ENCODE measurements at places on chromosomes 7 and 10.

DNA sequence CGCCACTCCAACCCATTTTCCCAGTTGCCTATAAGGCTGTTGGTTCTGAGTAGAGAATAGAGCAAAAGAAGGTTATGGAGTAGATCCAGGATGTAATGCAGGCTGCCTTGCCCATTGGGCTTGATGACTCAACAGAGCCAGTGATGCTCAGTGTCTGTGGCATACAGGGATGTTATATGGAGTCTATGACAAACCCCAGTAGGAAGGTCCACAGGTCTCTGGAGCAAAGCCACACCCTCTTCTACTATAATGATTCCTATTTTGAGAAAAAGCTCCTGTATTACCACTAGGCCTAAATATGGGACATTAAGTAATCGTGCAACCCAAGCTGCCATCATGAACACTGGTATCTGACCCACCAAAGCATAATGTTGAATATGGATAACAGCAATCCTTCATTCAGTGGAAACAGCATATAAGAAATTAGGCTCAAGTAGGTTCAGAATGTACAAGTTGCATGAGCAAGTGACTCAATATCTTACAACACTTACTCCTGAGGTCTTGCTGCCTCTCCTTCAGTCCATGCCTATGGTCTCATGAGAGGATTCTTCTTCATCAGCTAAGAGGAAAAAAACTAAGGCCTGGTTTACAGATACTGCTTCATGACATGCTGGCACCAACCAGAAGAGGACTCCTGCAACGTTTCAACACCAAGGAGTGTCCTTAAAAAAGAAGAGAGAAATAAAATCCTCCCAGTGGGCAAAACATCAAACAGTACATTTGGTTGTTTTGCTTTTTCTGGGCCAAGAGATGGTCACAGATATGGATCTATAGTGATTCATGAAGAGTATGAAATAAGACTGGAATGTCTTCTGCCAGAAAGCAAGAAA is 14.8 kb upstream of the FHIP2A start:
- no peak for DNase-seq

DNA sequence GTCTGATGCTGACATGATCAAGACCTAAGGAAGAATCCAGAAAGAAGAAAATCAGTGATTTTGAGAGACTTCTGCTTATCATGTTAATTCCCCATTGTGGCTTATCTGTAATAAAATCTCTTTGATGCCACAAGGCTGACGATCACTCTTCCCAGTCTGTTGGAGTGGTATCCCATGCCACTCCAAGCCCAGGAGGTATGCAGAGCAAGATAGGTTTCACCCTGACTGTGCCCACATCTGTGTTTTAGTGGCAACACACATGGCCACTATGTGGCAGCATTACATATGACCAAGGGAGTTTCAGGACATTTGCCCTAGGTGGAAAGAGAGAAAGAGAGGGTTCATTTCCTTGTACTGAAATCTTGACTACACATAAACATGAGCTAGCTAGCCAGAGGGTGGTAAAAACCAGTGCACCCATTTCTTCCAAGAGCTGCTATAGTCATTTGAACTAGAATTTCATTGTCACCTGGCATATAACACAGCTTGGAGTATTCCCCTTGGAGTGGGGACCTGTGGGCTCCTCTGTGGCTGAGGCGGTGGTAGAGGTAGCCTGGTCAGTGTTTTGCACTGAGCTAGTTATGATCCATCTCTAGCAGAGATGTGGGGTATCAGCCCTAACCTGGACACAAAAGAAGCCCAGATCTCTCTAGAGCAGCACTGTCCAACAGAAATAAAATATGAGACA is 20.8 kb downstream of the LAMB4 start:
- peak; percentile 31 for DNase-seq

- no peak for DNase-seq
Measured at GRCh38 chr7:138768241-138768640, 29.6 kb upstream of the TMEM213 start.

DNA sequence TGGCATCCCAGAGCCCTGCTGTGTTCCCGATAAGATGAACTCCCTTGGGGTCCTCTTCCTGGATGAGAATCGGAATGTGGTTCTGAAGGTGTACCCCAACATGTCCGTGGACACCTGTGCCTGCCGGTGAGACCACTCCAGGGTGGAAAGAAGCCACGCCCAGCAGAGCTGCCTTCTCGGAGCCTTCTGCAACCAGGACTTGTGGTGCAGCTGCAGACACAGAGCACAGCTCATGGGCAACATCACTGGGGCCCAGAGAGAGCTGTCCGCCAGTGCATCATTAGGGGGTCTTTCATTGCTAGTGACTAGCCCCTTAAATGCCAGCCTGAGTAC is 9.6 kb upstream of the GDF2 start:
- no peak for DNase-seq

DNA sequence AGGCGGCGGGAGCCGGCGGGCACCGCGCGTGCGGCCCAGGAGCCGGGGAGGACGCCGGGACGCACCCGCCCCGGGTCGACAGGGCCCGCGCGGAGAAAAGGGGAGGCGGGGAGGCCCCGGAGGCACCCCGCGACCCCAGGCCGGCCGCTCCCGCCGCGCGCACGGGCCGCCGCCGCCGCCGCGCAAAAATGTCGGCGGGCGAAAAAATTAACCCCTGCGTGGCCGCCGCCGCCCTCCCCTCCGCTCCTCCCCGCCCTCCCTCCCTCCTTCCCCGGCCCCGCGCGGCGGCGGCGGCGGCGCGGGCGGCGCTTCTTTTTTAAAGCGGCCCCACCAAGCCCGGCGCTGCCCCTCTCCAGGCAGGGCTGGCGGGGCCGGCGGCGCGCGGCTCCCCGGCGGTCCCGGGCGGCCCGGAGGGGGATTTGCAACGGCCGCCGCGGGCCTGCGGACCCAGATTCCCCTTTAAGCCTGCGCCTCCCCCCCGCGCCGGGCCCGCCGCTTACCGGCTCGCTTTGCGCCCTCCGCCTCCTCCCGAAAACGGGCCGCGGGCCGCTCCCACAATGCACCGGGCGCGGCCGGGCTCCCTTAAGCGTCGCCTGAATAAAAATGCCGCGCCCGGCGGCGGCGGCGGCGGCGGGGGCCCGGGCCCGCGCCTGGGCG is 465 bp downstream of the SEPHS1 start:
- peak; percentile 85 for DNase-seq

DNA sequence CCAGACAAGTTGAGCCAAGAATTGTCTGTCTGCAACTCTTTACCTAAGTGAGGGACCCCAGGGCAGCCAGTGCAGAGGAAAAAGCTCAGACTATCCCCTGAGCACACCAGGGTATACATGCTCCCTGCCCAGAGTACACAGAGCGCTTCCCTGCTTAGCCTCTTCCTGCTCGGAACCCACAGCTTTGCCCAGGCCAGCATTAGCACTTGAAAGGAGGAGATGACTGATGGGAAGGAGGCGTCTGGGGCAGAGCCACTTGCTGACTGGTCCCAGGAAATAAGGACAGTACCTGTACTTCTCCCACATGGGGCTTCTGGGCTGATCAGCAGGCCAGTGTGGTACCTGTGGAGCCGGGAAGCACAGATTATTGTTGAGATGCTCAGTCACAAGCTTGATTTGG is 48.4 kb upstream of the TRIM8 start:
- DNase-seq, result no peak

DNA sequence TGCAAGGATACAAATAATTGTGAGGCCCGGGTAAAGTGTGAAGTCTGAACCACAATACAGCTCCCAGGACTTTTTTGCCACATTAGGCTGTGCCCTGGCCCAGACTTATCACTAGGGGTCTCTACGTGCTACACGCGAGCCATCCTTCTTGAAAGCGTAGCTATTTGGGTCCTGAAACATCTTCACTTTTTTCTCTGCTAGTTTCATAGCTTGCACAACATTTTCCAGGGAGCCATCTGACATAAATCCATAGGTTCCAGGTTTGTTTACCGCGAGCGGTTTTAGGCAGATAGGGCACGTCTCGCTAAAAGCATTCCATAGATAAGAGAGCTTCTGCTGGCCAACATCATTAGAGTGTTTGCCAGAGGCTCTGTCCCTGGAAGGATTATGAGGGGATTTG is 226.5 kb downstream of the RPS24 start:
- DNase-seq, result peak; percentile 43

DNA sequence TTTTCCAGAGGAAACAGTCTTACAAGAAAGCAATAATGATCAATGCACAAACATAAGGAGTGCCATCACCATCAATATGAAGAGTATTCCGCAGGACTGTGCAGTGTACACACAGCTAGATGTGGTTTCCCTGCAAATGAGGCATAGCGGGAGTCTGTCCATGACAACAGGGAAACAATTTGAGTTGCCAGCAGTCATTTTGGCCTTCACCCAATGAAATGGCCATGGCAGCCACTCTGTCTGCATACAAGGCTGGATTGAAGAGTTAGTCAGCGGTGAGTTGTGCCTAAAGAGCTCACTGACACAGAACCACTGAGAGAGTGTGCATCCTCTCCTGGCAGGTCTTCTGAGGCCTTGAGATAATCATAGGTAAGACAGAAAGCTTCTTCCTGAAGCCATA is 303.3 kb downstream of the IPMK start:
- peak; percentile 55 for DNase-seq

- DNase-seq, result no peak
Measured at GRCh38 chr10:131517781-131518180, 206.3 kb upstream of the TCERG1L start.

- DNase-seq, result peak; percentile 67
Measured at GRCh38 chr7:124459101-124460055, 306.2 kb downstream of the GPR37 start.

DNA sequence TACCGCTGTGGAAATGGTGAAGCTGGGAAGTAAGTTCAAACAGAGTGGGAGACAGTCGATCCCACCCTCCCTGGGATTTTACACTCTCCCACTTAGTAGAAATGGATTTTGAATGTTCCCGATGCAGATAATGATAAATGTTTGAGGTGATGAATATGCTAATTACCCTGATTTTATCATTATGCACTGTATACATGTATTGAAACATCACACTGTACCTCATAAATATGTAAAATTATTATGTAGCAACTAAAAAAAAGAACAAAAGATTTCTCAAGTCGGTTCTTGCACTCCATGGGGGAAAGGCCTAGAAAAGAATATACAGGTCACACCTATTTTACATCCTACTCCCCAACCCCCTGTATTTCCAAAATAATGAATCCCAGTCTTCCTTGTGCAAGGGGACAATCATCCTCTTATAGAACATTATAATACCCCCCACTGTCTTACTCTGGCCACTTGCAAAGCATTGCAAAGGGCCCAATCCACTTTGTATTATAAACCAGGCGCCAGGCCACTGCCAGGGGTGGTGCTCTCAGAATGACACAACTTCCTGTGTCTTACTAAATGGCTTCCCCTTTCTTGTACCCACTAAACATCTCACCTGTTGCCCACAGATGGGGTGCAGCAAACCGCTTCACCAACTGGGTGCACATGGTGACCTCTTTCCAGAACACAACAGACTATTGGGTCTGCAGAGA is 20.6 kb upstream of the OR2AE1 start:
- no peak for DNase-seq

DNA sequence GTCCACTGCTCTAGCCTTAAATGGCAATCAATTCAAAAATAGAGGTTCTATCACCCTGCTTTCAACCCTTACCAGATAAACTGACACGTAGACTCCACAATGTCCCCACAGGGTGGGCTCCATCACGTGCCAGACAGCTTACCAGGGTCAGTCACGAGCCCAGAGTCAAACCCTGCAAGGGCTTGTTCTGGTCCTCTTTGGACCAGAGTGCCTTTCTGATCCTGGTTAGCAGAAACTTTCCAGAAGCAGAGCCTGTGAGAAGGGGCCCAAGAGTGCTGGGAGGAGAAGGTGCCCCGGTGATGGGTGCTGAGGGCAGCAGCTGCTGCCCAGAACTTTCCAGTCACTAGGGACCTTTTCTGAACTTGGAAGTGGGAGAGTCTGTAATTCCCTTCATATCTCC is 354 bp upstream of the GIMAP5 start:
- no peak for DNase-seq

- no peak for DNase-seq
Measured at GRCh38 chr10:2826675-2827074, 240.7 kb upstream of the PFKP start.

DNA sequence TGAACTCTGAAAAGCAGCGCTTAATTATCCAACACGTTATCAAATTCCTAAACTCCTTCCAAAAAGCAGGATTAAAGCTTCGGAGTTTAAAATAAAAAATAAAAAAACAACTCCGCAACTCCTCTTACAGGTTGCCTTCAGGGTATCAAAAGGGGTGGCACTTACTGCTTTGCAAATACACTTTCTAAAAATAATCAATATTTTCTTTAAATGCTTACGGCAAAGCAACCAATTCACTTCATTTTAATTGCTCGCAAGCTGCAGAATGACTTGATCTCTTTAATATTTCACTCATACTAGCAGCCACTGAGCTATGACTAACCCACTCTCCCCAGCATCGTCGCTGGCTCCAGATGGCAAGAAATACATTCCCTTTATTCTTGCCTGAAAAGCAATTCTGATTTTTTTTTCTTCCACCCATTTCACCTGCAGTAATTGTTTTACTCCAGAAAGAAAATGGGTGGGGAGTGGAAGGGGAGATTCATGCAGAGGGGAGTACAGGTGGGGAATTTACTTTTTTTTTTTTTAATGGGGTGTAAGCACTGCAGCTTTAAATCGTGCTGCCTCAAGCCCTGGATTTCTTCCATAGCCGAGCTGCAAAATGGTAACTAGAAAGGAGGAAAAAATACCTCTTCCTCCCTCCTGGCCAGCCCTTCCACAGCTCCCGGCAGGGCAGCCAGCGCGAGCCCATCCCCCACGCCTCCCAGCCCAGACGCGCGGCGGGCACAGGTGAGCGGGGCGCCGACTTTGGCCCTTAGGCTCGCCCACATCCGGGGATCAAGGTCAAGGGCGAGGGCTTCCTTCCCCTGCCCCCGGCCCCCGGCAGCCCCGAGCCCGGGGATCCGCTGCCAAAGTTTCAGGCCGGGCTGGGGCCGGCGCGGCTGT is 54.2 kb upstream of the FHIP2A start:
- DNase-seq, result peak; percentile 13

DNA sequence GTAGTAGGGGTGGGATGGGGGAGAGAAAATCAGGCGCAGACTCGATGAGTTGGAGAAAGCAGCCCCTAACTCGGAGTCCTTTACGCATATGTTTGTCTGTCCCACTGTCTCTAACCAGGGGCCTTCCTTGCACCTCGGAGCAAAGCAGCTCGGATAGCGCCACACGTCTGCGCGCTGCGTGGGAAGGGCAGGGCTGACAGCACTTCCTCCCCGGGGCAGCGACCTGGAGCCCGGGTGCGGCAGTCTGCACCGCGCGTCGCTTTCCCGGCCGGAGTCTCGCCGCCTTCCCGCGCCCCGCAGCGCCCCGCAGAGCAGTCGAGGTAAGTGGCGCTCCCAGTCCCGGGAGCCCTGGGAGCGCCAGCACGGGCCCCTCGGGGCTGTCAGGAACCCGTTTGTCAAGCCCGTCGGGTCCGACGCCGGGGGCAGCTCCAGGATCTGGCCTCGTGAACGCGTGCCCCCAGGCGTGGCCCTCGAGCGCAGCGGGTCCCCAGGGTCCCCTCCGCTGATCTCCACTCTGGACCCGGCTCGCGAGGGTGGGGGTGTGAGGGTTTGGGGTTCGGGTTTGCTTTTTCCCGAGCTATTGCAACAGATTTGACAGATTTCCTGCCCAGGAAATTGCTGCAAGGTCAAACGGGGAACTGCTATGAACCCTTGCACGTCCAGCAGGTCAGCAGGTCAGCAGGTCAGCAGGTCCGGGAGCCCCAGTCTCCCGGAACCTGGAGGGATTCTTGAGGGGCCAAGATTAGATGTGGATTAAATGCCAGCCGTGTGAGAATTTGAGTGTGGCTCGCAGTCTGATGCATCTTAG is 597 bp downstream of the APBB1IP start:
- DNase-seq, result no peak

- DNase-seq, result no peak
Measured at GRCh38 chr10:49498425-49498824, 40.5 kb downstream of the ERCC6 start.
